GM18507 (cell line): ENCODE measurements at places on chromosomes 4 and X.

DNA sequence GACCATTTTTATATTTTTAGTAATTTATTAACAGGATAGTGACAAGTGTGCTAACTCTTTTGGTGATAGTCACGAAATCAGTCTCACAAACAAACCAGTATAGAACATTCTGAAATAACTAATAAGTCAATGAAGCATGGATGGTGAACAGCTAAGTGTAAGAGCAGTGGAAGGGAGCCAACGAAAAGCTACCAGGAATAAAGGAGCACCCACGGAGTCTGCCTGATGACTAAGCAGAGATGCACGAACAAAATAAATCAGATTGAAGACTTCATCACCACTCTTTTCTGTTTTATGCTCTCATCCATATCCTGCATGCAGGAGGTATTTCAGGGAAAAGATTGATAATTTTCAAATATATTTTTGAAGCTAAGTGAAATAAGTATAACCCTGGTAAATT is 891.1 kb upstream of the HS3ST1 start:
- no peak for DNase-seq

- DNase-seq, result no peak
Measured at GRCh38 chr4:24210332-24210902, 320.6 kb upstream of the PPARGC1A start.

DNA sequence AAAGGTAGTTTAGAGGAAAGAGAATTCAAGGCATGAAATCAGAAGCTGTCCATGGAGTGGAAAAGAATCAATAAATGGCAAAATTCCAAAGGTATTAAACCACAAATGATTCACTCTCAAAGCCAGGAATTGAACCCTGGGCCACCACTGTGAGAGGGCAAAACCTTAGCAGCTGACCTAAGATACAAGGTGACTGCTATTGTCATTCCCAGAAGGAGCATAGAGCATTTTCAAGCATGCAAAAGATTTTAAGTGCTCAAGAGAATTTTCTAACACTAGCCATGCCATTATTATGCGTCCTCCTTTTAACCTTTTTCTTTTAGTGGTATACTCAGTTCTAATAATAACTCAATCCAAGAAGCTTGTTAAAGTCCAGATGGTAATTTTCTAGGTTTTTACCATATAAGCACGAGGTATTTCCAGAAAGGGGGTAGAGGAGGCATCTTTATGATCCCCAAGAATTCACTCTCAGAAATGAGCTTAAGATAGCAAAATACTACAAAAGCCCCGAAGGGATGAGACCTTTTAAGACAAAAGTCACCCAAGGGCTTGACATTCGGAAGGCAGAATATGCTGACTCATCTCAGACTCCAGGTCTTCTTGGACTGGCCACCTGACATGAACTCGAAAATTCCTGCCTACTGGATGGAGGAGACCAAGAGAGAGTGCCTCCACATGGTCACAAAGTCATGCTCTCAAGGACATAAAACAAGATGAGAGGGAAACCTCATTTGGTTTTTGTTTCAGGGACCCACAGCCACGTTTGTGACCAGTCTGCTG is 13.8 kb upstream of the PAGE5 start:
- no peak for DNase-seq

DNA sequence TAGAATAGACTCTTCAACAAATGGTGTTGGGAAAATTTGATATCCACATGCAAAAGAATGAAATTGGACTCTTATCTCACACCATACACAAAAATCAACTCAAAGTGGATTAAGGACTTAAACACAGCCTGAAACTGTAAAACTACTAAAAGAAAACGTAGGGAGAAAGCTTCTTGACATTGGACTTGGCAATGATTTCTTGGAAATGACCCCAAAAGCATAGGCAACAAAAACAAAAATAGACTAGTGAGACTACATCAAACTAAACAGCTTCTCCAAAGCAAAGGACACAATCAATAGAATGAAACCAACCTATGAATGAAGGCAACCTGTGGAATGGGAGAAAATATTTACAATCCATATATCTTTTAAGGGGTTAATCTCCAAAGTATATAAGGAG is 94.7 kb upstream of the INTU start:
- no peak for DNase-seq

DNA sequence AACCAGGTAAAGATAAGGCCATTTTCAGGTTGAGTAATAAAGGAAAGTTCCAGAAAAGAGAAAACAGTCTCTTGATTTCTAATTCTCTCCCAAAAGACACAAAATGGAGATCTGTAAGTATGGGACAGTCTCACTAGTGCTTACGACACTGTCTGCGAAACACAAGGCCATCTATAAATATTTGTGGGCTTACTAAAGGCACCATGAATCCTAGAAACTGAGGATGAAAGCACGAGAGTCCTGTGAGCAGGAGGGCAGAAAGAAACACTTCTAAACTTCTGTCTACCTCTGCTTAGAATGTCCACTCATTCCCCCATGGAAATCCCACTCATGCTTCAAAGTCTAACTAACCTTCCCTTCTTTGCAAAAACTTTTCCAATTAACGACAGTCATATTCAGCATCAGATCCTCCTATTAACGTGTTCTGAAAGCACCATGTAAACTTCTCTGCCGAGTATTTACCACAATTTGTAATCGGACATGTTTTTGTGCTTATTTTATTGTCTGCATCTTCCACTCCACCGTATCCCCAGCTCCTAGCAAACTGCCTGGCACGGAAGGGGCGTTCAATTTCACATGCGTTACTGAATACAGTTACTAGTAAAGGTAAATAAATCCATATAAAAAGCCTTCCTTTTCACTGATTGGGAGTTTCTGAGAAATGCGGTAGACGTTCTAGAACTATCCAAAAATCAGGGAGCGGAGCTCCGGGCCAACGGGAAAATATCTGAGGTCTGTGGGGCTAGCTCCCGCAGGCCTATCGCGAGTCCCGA is 665 bp downstream of the PSMD10 start:
- no peak for DNase-seq

DNA sequence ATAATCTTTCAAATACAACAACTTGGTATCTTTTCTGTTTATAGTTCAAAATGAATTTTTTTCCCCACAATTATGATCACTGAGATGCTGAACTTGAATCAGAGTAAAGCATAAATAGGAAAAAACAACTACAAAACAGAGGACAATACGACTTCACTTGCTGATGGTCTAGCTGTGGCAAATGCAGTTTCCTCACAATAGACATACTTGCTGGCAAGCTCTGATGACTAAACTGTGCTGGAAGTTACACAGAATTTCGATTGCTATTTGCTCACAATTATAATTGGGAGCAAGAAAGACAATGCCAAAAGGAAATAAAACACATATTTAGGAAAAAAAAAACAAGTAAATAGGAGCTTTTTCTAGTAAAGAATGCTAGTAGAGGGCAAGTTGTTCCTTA is 14.7 kb downstream of the VEGFC start:
- no peak for DNase-seq

DNA sequence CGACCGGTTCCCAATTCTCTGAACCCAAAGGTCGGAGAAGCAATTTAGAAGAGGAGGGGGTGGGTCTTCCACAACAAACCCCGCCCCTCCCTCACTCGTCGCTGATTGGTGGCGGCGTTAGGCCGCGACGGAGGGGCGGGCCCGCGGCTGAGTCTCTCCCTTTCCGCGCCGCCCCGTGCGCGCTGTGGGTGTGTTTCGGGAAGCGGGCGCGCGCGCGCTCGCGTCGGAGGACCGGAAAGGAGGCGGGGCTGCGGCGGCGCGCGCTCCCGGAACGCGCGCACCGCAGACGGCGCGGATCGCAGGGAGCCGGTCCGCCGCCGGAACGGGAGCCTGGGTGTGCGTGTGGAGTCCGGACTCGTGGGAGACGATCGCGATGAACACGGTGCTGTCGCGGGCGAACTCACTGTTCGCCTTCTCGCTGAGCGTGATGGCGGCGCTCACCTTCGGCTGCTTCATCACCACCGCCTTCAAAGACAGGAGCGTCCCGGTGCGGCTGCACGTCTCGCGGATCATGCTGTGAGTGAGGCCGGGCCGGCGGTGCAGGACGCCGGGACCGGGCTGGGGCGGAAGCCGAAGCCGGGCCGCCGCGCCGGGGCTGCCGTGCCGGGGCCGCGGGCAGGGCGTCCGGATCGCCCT is at the start of gene SPCS3:
SPCS3 (plus strand) TSS at position 263 of the 636 bp plus-strand sequence; CDS start at position 374, 111 bp downstream.
- DNase-seq, result peak; percentile 84

DNA sequence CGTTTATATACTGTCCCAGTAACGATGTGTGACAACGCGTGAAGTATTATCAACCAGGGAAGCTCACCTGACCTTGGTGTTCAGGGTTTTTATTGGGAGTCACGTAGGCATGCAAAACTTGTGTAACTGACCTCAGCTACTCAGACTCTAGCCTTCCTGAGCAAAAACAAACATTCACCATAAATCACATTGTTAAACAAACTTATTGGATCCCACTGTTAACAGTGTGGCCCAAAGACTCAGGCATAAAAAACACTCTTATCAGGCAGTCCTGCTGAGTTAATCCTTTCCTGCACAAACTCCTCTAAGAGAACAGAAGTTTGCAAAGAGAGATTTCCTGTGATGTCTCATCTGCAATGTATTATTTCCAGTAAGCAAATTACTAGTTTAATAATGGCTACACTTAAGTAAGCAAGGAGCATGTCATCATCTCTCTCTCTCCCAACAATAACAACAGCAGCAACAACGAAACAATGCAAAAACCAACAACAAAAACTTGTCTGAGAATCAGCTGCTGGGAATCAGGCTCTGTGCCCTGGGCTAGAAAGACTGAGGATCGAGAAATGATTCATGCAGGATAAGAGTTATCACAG is 12.0 kb downstream of the GAGE1 start:
- no peak for DNase-seq

DNA sequence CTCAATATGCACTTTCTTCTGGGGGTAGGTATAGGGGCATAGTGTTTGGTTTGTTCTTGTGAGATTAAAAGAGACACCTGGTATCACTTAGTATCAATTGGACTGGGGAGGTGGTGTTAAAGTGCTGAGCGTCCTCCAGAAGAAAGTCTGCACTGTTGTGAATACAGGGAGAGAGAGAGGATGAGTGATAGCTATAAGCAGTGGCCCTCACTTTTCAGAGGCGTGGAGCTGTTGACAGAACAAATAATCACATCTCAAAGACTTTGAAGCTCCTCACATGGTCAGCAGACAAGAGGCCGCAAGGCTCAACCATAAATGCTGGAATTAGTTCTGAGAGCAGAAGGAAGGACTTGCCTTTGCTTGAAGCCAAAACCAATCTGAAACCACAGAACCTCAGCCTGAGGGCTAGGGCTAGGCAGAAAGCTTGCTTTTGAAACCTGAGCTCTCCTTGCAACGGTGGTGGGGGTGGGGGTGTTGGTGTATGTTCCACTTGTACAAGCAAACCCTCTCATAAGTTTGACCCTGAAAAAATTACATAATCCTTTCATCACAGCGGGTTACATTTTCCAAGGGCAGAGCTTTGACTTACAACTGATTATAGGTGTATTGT is 123.2 kb upstream of the SCML1 start:
- DNase-seq, result no peak

DNA sequence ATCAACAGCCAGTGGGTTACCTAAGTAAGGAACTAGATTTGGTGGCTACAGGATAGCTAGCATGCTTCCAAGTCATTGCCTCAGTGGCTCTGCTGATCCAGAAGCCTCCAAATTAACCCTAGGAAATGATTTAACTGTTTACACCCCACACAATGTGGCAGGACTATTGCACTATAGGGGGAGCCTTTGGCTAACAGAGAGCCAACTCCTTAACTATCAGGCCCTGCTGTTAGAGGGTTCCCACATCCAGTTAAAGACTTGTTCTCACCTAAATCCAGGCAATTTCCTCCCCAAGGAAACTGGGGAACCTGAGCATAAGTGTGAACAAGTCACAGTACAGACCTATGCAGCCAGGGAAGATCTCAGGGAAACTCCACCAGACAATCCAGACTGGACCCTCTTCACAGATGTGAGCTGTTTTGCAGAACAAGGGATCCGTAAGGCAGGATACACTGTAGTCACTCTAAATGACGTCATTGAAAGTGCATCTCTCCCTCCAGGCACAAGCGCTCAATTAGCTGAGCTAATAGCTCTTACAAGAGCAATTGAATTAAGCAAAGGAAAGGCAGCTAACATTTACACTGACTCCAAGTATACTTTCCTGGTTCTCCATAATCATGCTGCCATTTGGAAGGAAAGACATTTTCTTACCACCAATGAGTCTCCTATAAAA is 185.3 kb upstream of the SPOCK3 start:
- no peak for DNase-seq

GRCh38 chr4:152862608-152863007 is 73.5 kb upstream of the FHDC1 start:
- no peak for DNase-seq

DNA sequence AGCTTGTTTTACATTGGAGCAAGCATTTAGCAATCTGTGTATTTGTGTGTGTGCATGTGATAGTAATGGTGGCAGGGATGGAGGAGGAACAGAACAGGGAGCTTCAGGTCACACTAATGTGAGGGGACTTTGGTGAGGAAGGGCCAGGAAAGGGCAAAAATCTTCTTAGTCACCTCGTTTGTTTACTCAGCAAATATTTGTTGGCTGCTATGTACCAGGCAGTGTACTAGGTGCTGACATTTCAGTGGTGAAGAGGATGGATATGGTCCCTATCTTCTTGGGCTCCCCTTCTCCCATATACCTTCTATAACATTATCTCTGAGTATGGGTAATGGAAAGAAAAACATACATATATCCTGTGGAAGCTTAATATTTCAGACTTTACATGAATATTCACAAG is 48.5 kb upstream of the HDAC8 start:
- no peak for DNase-seq

DNA sequence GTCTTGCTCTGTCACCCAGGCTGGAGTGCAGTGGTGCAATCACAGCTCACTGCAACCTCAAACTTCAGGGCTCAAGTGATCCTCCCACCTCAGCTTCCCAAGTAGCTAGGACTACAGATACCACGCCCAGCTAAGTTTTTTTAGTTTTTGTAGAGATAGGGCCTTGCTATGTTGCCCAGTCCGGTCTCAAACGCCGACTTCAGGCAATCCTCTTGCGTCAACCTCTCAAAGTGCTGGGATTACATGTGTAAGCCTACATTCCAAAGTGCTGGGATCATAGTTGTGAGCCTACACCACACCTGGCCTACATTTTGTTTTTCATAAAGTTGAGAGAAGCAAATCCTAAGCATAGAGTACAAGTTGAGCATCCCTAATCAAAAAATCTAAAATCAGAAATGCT is 42.2 kb downstream of the SMARCA5 start:
- no peak for DNase-seq

GRCh38 chr4:40253906-40254305 is 57.1 kb downstream of the RHOH start:
- DNase-seq, result no peak

DNA sequence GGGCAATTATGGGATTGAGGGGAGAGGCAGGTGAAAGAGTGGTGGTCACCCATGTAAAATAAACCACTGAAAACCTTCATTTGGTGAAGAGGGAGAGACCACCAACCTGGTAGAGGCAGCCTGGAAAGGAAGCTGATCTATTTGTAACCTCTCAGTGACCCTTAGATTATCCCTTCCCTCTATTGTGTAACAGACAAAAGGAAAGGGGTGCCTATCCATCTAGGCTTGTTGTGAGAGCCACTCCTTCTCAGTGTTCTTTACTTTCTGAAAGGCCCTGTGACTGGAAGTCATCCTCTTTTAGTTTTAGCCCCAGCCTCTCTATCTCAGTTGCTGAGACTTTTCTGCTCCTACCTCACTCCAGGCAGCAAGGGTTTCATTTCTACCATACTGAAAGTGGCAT is 142.4 kb downstream of the TMEM164 start:
- no peak for DNase-seq
